ENCODE measurements at places on chromosomes 11 and 22.

DNA sequence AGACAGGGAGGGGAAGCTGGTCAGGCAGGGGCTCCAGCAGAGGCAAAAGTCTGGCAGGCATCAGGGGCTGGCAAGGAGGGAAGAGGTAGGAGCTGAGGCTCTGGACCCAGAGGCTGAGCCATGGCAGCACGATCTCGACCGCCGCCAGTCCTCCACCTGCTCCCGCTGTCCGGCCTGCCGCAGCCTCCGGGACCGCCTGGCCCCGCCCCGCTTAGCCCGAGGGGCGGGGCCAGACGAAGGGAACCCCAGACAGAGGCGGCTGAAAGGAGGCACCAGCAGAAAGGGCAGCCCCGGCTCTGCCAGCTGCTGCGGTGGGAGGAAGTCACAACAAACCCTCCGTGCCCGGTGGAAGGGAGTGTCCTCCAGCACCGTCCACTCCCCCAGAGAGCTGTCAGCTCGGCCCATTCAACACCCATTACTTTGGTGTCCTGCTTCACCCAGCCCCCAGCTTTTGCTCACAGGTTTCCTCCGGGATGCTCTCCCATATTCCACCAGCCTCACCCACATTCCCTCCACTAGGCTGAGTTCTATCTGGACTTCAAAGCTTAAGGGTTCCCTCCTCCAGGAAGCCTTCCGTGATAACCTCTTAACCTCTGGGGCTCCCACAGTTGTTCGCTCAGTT lies at the start of gene MFNG:
Gene MFNG (minus strand): TSS at position 161 of the 622 bp plus-strand sequence. CDS start 207 bp downstream, outside the sequence.
- no peak for DNase-seq

GRCh38 chr22:48045369-48045768 lies 1282.9 kb downstream of the TBC1D22A start:
- DNase-seq = no peak

DNA sequence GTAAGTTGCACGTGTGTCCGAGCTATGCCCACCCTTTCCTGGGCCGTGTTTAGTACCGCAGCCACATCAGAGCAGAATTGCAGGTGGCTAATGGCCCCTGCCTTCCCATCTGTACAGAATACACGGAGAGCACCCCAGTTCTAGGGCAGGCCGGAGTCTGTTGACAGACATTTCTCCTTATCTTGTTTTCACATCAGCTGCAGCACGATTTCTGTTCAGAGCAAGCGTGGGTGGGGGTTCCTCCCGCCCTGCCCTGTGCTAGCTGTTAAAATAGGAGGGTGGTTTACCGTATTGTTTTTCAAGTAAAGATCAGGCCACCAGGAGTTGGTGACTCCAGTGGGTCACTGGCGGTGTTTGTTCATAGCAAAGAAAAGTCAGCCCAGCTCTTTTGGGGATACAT lies 41.1 kb downstream of the UBASH3B start:
- no peak for DNase-seq

GRCh38 chr22:19046719-19047609 lies 75.2 kb downstream of the DGCR2 start:
- DNase-seq = no peak

- DNase-seq = no peak
Measured at GRCh38 chr11:110858547-110858921, 146.3 kb upstream of the ARHGAP20 start.

GRCh38 chr11:19982774-19983495 lies 177.3 kb downstream of the DBX1 start:
- no peak for DNase-seq

DNA sequence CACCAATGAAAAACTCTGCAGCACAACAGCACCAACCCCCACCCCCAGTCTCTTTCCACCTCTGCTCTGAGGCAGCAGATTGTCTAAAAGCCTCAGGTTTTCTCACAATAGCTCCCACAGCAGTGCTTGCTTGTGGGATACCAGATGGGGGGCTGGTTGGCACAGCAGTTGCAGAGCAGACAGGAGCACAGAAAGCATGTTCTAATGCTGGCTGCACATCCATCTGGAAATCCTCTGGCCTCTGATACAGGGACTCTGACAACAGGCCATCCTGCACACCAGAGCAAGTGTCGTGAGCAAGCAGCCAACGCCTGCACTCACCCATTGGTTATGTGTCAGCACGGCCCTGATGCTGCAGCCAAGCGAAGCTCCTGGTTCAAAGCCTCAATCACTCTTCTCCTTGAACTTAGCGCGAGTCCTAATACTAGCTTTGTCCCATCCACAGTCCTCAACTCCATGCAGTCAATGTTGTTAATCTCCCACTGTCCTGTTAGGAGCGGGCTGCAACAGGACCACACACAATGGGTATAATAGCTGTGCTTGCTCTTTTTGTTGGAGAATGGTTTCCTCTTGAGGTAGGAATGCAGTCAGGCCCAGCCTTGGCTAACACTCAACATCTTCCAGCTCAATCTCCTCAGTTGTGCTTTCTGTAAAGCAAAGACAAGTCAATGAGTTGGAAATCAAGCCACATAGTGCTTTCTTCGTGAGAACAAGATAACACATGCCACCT lies 30.3 kb downstream of the VSTM5 start:
- no peak for DNase-seq

DNA sequence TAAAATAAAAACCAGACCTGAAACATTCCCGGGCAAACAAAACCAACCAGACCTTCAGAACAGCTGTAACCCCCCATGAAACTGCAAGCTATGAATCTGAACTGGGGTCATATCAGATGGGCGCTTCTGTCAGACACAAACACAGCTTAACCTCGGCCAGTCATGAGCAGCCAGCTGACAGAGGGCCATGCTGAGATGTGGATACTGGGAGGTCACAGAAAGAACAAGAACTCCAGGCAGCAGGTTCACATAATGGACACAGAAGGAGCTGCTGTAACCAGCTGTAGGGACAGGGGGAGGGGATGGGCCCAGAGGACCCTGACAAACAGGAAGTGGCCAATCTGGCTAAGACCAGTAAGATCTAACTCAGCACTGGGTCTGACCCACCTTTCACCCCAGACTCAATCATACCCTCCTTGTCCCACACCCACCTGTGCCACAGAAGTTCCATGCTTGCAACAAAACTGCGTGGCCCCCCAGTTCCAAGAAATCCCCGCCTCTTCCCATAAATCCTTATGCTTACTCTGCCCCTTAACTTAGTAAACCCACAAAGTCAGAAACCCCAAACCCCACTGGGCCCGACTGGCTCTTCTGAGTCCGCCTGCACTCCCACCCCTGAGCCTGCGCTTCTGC lies 4.0 kb downstream of the APOL4 start:
- no peak for DNase-seq

DNA sequence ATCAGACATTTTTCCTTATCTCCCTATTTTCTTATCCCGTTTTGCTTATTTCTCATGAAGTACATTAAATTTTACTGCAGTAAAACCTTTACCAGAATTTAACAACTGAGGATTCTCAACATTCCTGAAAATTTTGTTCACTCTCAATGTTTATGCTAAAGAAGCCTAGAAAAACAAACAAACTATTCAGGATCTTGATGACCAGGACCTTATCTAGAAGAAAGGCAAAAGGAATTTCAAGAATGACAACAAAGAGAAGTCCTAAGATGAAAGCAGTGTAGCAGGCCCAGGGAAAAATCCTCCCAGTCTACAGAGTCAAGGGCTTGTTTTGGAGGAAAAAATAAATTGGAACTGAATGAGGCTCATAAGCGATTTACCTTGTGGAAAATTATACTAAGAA lies 283.3 kb upstream of the ARHGAP42 start:
- DNase-seq = no peak

DNA sequence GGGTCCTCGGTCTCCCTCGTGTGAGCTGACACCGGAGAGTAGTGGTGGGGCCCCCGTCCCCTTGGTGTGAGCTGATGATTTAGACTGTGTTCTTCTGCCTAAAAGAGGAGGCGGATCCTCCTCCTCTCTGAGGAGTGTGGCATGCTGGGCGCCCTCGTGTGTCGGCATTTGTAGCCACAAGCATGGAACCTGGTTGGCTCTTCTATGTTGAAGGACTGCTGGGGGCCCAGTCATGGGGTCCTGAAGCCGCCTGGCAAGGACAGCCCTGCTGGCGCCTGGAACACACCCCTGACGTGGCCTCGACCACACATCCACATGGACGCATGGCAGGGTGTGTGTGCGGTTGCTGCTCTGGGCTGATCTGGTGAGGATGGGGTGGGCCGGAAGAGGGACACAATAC lies 50.2 kb downstream of the AP2A2 start:
- no peak for DNase-seq

Measured in AG09309 (cell line).